ENCODE measurements at places on chromosomes 7 and 10.

GRCh38 chr10:86974484-86974883 is 6.2 kb downstream of the ADIRF start:
- DNase-seq, result no peak

DNA sequence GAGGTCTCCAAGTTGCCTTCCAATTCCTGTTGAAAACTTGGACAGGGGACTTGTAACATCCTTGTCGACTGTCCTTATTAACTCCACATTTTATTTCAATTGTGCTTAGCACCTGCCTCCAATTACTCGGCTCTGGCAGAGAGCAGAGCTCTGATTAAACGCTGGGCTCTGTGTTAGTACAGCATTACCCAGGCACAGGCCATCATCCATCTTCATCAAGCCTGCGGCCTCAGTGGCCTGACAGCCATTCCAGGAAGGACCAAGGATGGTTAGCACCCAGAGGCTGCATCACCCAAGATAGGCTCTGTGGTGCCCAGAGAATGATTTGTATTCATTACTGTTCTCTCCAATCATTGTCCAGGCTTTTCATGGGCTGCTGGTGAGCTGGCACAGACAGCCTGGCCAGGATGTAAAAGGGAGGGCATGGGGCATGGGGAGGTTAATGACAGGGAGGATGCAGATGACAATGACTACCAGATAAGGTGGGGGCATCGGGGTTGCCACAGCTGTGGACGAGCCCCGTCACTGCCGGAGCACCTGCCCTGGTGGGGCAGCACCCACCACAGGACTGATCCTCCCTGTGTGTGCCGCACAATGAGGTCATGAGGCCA is 123.3 kb downstream of the PTPN20 start:
- no peak for DNase-seq

- no peak for DNase-seq
Measured at GRCh38 chr10:61937631-61938351, 36.3 kb downstream of the ARID5B start.

GRCh38 chr7:14851610-14852009 is 50.9 kb downstream of the DGKB start:
- DNase-seq, result no peak

GRCh38 chr7:5439572-5440496 is 16.2 kb upstream of the TNRC18 start:
- DNase-seq, result no peak

GRCh38 chr10:10096296-10096695 is 921.4 kb upstream of the CELF2 start:
- no peak for DNase-seq

DNA sequence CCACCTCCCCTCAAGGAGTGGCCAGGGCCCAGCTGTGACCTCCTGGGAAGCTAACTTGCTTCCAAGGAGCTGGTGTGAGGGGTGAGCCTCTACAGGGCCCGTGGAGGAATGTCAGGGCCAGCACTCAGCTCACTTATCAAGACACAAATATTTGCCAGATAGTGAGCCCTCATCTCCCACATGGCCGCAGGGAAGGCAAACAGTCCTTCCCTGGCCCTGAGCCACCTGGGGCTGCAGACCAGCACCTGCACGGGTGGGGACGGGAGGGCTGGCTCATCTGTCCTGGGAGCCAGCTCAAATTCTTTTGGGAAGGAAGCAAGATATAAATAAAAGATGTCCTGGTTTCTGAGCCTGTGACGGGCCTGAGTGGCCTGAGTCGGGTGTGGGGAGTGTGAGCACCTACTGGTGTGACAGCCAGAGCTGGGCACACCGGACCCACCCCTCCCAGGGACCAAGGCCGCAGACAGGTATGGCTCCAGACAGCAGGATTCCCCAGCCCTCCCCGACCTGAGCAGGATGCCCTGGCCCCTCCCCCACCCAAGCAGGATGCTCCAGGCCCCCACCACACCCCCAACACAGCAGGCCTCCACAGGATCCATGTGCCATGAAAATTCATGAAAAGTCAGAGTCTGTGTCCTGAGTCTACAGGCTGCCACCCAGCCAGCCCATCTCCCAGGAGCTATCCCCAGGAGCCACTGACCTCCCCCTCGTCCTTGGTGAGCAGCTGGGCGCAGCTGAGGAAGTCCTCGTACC is 148.0 kb downstream of the MAPK8 start:
- no peak for DNase-seq

GRCh38 chr10:34319197-34319846 is 495.8 kb downstream of the PARD3 start:
- DNase-seq, result no peak

DNA sequence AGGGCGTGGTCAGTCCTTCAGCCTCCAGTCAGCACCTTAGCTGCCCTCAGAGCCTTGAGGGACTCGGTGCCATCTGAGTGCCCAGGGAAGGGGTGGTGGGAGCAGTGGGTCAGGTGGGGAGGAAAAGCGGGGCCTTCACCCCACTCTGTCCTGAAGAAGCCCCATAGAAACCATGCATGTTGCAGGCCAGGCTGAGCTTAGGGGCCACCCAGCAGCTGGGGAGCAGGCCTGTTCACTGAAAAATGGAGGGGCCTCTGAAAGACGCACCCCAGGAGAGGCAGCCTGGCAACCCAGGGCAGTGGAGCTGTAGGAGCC is 144.3 kb downstream of the GRID1 start:
- DNase-seq, result no peak

DNA sequence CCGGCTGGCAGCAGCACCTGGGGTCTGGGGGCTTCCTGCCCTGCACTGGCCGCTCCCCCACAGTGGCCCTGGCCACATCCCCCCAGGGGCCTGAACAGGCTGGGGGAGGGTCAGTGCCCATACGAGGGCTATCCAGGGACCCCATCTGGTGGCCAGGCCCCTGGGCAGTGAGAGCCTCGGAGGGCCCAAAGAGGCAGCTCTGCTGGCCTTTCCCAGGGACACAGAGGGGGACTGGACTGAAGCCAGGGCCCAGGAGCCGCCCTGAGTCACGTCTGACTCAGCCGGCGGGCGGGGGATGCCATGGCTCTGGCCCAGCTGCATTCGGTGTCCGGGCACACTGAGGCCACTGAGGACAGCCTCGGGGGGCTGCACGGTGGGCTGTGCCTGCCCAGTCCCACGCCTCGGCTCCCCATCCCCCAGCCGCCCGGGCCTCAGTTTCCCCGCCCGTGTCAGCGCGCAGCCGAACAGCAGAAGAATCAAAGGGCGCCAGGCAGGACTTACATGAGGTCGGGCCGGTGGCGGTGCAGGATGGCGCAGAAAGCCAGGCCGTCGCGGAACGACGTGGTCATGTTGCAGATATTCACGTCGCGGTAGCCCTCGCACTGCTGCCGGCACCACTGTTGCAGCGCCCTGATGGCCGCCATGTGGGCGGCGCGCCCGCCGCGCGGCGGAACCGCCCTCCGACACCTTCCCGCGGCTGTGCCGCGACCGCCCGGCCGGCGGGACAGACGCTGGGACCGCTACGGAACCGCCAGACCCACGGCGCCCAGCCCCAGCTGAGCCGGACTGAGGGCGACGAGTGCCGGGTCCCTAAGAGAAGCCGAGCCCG is at the start of gene MICALL2:
TSS of gene MICALL2 (minus strand) at position 788 of the 829 bp plus-strand sequence. CDS start at position 644, 144 bp downstream.
- DNase-seq, result no peak

DNA sequence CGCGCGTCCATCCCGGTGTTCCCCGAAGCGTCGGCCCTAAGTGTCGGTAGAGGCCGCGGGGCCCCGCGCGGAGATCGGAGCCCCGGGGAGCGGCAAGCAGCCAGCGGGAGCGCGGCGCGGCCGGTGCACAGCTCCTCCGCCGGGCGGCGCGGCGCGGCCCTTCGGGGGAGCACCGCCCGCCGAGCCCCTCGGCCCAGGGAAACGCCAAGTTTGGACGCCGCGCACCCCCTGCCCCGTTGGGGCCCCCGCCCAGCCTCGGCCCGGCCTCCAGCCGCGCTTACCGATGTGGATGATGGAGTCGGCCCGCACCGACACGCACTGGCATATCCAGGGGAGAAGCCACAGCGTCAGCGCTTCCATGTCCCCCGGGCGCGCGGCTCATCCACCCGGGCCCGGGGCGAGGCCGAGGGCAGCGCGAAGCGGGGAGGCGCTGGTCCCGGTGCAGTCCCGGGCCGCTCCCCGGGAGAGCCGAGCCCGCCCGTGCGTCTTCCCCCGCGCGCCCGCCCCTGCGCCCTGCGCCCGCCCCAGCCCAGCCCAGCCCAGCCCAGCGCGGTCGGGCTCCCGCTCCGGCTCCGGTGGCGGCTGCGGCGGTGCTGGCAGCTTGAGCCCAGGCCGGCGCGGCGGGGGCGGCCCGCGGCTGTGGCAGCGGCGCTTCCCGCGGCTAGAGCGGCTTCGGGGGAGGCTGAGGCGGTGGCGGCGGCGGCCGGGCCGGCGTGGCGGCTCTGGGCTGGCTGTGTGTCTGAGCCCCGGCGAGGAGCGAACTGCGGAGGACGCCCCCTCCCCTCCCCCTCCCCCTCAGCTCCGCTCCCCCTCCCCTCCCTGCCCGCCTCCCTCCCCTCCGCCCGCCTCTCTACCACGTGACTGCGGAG is at the start of gene GRID1:
TSS of gene GRID1 (minus strand) at position 763 of the 869 bp plus-strand sequence.
- no peak for DNase-seq

GRCh38 chr10:63200431-63200830 is 67.3 kb downstream of the NRBF2 start:
- DNase-seq, result no peak

- DNase-seq, result no peak
Measured at GRCh38 chr10:102814453-102814871, 22.8 kb downstream of the CYP17A1 start.

GRCh38 chr7:158957921-158958491 is 101.6 kb downstream of the DYNC2I1 start:
- DNase-seq, result no peak

DNA sequence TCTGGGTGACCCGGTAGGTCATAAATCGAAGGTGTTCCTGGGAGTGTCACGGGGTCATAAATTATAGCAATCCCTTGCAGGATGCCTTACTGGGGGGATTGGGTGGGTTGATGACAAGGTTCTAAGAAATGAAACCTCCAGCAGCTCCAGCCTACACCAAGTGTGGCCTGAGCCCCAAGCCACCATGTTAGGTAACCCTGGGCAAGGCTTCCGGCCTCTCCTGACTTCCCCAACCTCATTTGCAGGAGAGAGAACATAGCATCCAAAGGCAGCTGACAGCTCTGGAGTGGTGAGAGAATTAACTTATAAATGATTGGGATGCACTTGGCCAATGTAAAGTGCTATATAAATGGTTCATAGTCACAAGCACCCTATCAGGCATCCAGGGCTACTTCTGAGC is 52.8 kb upstream of the TMEM273 start:
- no peak for DNase-seq

GRCh38 chr7:142405122-142405765 is 147.4 kb upstream of the PRSS58 start:
- no peak for DNase-seq

DNA sequence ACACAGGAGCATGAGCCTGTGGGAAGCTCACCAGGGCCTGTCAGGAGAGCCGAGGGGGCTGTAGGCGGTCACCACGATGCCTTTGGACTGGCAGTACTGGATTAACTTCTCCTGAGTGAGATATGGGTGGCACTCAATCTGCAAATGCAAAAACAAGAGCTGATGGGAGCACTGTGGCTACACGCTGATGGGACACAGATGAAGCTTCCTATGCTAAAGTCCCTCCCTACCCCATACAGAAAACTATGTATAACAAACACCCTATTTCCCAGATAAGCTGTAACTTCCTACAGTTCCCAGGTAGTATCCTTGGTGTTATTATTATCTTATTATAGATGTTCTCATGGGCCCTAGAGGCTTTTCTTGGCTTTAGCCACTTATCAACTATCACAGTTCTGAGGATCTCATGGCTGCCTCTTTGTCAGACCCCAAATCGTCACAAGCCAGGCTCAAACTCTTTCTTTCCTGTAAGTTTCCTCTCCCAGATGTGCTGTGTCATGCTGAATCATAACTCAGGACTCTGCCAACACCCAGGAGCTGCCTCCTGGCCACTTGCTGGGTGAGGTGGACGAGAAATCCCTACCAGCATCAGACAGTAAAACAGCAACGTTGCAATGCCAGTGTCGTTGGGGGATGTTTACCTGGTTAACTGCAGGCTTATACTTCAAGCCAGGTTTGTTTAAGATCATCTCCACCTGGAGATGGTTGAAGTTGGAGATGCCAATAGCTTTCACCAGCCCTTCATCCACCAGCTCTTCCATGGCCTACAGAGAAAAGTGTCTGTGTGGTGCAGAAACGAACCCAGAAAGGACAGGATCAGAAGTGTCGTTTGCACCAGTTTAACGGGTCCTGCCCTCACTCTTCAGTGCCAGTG is 10.3 kb downstream of the AKR1B1 start:
- no peak for DNase-seq

DNA sequence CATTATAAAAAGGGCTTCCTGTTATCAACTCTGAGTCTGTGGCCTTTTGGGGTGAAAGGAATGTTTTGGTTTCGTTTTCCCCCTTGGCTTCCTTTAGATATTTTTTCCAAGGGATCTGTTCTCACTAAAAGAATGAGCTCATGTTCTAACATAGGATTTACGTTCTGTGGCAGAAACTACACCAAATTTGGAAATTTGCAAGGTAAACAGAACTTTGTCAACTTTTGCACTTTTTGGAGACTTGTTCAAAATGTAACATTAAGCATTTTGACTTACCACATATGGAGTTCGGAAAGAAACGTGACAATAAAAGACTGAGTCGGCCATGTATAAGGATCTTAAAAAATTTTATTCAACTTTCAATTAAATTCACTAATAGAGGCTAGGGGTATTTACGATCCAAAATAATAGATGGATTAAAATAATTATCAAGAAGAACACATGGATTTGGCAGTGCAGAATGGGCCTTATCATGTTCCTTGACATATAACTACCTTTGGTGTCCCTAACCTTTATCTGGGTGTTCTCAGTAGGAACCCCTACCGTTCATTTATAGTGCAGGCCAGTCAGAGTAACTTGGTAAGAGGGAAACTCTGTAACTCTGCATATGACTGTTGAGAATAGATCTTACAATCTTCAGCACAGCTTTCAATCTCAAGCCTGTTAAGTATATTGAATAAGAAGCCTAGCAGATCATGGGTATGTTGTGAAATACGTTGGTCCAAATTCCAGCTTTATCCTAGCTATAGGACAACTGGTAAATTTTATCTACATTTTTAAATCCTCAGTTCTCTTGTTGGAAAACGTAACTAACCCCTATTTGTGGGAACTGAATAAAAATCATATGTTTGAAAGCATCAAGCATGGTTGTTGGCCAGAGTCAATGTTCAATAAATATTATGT is 11.8 kb downstream of the CPED1 start:
- DNase-seq, result no peak

GRCh38 chr7:92657391-92657790 is 67.2 kb upstream of the FAM133B start:
- DNase-seq, result no peak

DNA sequence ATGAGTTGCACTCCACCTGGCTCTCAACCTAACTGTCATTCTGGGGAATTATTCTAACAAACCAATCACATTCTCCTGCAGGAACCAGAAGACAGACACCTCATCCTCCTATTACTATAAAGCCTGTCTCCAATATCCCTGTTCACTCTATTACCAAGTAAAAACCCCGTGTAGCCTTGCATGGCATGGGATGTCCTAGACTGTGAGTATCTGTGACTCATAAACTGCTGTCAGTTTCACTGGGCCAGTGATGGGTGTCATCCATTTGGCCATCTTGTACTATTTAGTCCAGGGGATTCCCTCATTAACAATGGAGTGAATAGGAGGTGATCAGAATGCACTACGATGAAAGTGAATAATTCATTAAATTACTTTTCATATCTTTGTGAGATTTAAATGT is 608.7 kb downstream of the DNAJB9 start:
- no peak for DNase-seq

GRCh38 chr7:98110249-98111022 is 3.8 kb downstream of the LMTK2 start:
- no peak for DNase-seq

Measured in stimulated activated CD8-positive, alpha-beta memory T cell treated with anti-CD3 and anti-CD28 coated beads, Interleukin-2, amount 100 ng/mL, for 1 hour (primary cell).